ENCODE measurements at places on chromosomes 7 and 10.
A peak's percentile ranks its signal among the peaks of the same experiment; 100 is the strongest.

- no peak for DNase-seq
These were observed 1.0 kb downstream of the CACNA2D1 start for GRCh38 chr7:82442492-82443035.

- DNase-seq: no peak
These were observed 84.7 kb upstream of the DKK1 start for GRCh38 chr10:52229291-52229931.

- DNase-seq: peak; percentile 26
These were observed 5.1 kb upstream of the ELFN1 start for GRCh38 chr7:1664711-1665548.

DNA sequence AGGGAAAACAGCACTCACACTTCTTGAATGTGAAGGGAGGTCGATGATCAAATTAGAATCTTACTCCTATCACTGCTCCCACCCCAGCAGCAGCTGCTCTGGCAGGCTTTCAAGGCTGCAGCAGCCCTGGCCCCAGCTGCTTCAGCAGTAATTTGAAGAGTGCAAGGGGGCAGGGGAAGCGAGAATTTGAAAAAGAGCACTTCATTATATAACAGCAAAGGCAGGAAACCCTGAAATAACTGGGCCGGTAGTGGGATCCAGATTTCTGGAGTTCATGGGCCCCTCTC is 44.9 kb downstream of the MYPN start:
- no peak for DNase-seq

DNA sequence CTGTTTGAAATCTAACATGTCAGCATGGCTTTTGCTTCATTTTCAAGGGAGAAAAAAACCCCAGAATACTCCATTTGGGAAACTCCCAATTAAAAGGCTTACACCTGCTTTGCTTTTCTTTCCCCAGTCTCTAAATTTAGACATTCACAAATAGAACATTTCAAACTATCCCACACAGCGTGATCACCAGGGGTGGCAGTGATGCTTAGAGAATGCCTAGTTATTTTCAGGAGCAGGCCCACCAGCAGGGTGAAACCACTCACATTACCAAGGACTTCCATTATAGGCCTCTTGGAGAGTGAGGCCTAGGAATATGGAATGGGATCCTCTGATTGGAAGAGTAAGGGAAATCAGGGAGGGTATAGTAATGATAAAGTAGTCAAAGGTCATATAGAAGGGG is 14.2 kb downstream of the CPN1 start:
- no peak for DNase-seq

DNA sequence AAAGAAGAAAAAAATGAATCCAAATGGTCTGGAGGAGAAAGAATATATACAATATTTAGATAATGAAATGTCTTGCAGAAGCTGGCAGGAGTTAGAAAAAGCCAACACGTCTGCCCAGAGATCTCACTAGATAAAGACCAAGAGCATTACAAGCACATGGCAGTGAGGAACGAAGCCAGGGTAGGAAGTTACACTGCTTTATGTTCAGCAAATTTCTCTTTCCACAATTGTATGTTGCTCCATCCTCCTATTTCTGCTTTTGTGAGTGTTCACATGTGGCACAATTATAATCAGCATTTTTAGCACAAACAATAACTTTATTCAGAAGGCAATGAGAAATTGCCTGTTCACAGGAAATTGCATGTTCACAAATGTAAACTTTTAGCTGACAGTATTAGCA is 53.7 kb downstream of the LRRC17 start:
- DNase-seq: no peak

DNA sequence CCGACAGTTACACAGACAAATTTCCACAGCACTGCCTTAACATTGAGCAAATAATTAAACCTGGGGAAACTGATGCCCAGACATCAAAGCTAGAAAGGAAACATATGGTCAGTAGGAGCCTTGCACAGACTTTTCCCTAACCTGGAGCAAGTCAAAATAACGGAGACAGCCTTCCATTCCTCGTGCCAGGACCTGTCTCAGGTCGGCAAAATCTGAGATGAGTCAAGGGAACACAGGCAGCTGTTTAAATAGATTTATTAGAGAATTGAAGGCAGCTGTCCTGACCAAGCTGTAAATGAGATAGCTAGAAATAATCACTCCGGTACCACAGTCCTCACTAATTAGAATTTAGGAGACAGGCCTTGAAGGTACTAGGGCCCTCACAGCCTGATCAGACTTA is 81.2 kb downstream of the RAMP3 start:
- no peak for DNase-seq

- peak; percentile 84 for DNase-seq
These were observed 9.6 kb upstream of the DNAJB12 start for GRCh38 chr10:72364239-72364777.

GRCh38 chr10:32891261-32891660 is 66.8 kb downstream of the ITGB1 start:
- DNase-seq: no peak

- no peak for DNase-seq
These were observed 475.1 kb upstream of the FZD8 start for GRCh38 chr10:36117231-36117630.

GRCh38 chr7:151825721-151826120 is 51.2 kb downstream of the PRKAG2 start:
- DNase-seq: no peak

GRCh38 chr7:37128327-37129034 is 320.2 kb downstream of the ELMO1 start:
- no peak for DNase-seq

DNA sequence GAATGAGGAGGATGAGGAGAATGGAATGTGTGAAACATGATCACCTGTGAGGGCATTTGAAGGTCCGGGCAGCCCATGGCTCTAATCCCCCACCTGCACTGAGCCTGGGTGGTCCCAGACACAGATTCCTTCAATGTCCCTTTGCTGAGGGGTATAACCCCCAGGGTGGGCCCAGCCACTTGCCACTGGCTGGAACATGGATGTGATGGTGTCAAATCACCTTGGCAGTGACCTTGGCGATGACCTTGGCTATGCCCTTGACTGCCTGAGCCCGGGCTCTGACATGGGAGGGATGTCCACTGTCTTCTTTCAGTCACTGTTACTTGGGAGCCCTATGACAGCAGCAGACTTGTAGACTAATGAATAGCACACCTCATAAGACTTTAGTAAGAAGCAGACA is 44.0 kb downstream of the PRKCQ start:
- no peak for DNase-seq

- DNase-seq: no peak
These were observed 67.2 kb downstream of the ADD3 start for GRCh38 chr10:110074758-110075671.

DNA sequence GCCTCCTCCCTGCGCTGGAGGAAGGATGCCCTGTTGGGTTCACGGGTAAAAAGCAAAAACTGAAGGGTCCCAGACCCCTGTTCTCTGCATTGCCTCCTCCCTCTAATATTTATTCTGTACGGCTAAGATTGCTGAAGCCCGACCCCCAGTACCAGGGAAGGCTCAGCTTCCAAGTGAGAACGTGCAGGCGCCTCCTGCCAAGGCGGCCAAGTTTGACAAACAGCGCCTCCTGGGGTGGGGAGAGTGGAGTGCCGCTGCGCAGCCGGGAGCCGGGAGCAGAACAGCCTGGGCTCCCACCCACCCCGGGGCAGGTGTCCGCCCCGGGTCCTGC is 4.7 kb upstream of the EBF3 start:
- DNase-seq: no peak

DNA sequence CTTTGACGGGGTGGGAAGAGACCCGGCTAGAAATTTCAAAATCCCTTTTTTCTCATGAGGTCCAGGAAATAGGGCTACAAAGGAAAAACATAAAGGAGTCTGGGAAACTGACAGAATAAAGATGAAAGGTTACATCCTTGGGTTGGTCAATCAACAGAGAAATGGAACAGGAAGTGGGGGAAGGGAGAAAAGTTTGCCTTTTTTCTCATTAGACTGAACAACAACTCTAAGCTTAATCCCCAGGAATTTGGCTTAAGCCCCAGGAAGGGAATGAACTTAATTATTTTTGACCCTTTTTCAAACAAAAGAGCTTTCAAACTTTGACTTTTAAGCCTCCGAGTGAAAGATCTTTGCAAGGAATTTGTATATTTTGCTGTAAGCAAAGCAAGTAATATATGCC is 32.7 kb downstream of the LGI1 start:
- no peak for DNase-seq

- no peak for DNase-seq
These were observed 14.3 kb downstream of the EIF4EBP2 start for GRCh38 chr10:70418229-70418628.

DNA sequence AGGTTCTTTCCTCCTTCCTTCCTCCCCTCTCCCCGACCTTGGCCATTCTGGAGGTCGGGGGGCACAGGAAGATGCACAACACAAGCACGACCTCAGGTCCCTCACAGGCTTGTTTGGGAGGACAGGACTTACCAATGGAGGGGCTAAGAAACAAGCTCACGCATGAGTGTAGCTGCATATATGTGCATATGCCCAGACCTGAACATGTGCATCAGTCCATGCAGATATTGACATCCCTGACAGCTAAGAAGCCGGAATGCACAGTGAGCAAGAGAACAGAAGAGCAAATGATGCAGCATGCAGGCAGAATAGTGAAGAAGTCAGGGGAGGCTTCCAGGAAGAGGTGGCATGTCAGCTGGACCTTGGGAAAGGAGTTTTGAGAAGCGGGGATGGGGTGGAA is 28.7 kb downstream of the ADCYAP1R1 start:
- DNase-seq: no peak

DNA sequence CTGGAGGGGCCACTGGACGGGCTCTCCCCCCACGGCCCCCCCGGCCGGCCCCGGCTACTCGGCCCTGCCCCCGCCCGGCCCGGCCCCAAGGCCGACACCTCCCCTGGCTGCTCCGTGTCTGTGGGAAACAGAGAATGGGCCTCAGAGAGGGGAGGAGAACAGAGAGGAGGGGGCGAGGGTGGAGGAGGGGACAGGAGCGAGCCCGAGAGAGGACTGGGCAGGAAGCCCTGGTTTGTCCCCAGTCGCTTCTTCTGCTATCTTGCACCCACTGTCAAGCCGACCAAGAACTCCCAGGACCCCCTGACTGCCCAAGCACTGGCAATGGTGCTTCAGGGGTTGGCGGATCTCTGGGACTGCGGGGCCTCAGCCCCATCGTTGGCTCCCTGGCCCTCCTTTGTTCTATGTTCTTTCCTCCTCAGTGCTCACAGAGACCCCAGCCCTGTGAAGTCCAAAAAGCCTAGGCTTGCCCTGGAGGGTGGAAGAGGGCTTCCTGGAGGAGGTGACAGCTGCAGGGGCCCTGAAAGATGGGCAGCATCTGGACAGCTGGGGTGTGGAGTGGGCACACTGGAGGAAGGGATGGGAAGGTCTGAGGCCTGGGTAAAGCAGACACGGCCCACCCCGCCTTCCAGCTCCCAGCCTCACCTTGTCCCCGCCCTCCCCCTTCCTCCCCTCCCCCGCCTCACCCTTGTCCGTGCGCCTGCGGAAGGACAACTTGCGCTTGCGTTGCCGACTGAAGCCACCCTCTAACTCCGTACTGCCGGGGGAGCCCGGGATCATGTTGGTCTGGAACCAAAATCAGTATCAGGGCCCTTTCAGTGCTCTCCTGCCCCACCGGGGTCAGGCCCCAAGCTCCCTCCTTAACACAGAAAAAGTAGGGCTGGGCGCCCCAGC is 30.1 kb downstream of the KCNH2 start:
- no peak for DNase-seq

- no peak for DNase-seq
These were observed 242.9 kb downstream of the HGF start for GRCh38 chr7:81526971-81527370.

DNA sequence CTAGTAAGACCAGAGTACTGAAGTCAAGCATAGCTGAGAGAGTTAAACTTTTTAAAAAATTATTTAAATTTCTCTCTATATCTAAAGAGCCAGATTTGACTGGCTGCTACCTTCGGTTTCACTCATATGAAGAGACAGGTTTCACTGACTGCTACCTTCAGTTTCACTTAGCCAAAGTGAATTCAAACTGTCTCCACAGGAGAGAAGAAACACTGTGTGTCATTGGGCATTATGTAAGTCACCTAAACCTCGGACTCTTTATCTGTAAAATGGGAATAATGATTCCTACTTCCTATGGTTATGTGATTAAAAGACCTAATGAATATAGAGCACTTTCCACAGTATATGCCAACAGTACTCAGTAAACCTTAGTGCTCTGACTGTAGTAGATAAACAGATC is 41.6 kb upstream of the MET start:
- DNase-seq: no peak

DNA sequence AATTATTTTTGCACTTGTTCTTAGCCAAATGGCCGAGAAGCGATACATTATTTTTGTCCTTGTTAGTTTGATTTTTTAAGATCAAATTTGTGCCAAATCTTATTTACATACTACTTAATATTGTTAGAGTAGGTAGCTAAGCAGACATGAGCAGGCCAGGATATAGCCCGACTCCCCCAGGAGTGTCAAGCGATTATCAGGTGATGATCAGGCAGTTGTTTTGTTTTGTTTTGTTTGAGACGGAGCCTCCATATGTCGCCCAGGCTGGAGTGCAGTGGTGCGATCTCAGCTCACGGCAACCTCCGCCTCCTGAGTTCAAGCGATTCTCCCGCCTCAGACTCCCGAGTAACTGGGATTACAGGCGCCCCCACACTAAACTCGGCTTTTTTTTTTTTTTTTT is 71.1 kb downstream of the LYZL2 start:
- DNase-seq: no peak

DNA sequence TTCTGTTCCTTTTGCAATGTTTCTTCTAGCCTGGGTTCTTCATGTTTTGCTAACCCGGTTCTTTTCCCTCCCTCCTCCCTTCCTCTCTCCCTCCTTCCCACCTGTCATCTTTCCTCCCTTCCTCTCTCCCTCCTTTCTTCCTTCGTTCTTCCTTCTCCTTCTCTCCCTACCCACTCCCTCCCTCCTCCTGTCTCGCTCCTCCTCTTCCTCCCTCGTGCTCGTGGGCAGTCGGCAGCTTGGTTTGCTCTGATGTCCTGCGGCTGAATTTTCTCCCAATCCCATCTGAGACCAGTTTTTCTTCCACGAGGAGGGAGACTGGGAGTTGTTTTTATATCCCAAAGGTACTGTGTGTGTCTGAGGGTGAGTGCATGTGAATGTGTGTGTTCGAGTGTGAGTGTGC is 43.6 kb upstream of the DIP2C start:
- DNase-seq: no peak

DNA sequence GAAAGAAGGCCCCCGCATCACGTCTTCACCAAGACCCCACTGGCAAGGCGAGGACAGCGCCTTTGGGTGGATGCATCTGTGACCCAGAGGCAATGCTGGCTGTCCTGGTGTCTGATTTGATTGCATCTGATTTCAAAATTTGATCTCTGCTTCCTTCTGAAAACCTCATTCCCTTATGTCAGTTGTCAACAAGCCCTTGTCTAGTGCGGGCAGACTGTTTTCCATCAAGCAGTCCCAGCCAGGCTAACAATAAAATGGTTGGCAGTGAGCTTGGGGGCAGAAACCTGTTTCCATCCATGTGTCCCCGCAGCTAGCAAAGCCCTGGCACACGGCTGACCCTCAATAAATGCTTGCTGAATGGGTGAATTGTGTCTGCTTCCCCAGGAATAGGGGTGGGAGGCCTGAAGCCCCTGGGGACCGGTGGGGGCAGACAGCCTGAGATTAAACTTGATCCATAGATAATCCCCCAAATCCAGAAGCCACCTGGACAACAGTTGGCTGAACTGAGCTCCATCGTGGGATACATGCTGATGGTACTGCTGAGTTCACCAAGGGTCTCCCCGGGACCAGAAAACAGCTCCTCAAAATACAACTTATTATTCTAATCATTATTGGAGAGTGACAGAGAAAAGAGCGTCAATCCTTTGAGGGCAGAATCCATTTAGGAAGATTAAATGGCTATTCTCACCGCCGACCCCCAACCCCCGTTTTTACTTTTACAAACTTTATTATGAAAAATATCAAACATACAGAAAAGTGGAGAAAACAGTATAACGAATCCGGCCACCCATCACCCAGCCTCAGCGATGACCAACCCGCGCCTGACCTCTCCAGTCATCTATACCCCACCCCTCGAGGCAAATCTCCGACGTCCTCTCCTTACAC is 912 bp upstream of the DUSP5 start:
- DNase-seq: no peak
